ENCODE measurements at places on chromosomes 7 and 10. TPM values are rescaled to one million over a fixed set of nuclear protein-coding genes. Genes with fewer than 3 reads are reported as not detected.

DNA sequence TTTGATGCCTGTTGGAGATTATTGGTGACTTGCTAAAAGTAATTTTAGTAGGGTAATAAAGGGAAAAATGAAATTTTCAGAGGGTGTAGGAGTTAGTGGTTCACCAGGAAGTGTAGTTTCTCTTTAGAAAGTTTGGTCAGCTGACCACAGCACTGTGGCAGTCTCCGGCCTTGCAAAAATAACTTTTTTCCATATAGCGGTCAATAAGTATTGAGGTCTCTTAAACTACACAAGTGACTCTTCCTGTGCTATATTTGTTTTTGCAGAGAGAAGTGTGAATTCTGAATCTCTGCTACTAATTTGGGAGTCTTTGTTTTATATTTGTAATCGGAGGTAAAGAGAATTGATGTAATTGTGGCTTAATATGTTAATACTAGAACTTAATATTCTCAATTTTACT lies 24.3 kb downstream of the PTPN12 start:
- no peaks in the 10 kb centered on the region for H3K27me3 ChIP-seq
- DNase-seq: no peak
- H3K27ac ChIP-seq: no peak overlapping the region
- peaks cover 15% of the 10 kb centered on the region for H3K36me3 ChIP-seq

DNA sequence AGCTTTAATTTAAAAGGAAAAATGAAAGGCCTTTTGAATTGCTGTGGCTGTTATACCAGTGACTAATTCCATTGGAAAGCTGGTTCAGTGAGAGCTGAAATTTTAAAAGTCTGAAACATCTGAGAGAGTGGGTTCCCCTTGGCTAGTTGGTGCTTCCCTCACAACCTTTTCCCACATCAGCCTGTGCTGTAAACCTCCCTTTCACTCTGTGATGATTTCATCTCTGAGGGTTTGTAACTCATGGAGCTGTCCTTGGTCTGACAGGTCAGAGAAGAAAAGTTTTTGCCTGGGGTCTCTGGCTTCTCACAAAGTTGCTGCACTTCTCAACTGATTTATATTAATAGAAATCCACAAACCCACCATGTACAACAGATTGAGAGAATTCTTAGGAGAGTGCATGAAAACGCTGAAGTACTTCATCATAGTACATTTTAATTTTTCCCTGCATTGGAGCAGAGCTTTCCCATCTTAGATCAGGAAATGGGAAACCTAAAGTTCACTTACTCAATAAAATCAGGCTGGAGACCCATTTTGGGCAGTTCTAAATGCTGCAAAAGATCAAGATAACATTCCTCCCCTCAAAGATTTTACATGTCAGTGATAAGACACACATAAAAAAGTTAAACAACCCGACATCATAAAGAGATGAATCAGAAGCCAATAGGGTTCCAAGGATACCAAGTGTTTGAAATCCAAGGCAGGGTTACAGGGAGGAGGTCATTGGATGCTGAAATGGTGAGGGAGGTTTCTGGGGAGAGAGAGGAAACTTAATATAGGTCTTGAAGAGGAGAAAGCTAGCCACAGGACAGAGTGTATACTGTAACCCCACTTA lies 157.0 kb upstream of the MKLN1 start:
- no peaks in the 10 kb centered on the region for H3K4me1 ChIP-seq
- H3K4me3 ChIP-seq: no peak overlapping the region
- H3K36me3 ChIP-seq: no peaks in the 10 kb centered on the region

DNA sequence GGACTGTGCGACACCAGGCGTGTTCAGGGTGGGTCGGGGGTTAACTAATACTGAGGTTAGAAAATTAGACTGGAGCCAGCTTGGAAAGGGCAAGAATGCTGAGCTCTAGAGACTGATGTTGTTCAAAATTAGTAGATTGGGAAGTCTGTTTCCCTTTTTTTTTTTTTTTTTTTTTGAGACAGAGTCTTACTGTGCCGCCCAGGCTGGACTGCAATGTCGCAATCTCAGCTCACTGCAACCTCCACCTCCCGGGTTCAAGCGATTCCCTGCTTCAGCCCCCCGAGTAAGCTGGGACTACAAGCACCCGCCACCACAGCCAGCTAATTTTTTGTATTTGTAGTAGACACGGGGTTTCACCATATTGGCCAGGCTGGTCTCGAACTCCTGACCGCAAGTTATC lies 2.7 kb upstream of the CPVL start:
- H3K27ac ChIP-seq: no peak overlapping the region
- H3K4me3 ChIP-seq: no peak overlapping the region
- H3K36me3 ChIP-seq: peaks cover 16% of the 10 kb centered on the region
- no peaks in the 10 kb centered on the region for H3K27me3 ChIP-seq
- DNase-seq: no peak

DNA sequence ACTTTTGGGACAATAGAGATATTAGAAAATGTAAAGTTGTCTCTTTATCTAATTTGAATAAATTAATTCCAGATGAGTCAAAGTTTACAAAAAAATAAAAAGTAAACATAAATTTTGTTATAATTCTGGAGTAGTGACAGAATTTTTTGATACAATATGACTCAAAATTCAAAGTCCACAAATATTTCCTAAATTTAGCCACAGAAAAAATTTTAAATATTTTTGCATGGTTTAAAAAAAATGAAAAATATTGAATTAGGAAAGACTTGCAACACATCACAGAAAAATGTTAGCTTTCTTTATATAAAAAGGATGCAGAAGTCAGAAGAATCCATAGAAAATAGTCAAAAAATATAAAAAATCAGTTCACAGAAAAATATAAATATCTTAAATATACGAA lies 117.7 kb downstream of the ARHGAP21 start:
- no peaks in the 10 kb centered on the region for H3K27me3 ChIP-seq
- H3K4me1 ChIP-seq: peaks cover 16% of the 10 kb centered on the region
- H3K36me3 ChIP-seq: peaks cover 6% of the 10 kb centered on the region
- no peak overlapping the region for H3K27ac ChIP-seq

- H3K27me3 ChIP-seq: peaks cover 12% of the 10 kb centered on the region
- no peaks in the 10 kb centered on the region for H3K36me3 ChIP-seq
- no peak for DNase-seq
Observed at GRCh38 chr10:132263866-132264265, 43.9 kb downstream of the STK32C start.

DNA sequence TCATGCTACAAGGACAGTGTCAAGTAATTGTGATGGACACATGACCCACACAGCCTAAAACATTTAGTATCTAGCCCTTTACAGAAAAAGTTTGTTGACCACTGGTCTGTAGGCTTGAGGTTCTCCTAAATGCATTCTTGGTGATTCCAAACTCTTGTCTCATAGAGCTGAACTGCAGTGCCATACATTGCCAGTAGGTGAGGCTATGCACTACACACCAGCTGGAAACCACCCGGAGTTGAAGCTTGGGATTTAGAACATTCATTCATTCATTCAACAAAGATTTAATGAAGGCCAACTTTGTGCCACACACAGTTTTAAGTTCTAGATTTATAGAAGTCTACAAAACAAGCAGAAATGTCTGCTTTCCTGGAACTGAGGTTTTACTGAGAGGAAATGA lies 77.3 kb upstream of the TCF7L2 start:
- H3K36me3 ChIP-seq: no peaks in the 10 kb centered on the region
- H3K4me3 ChIP-seq: no peak overlapping the region
- H3K27ac ChIP-seq: no peak overlapping the region
- H3K27me3 ChIP-seq: no peaks in the 10 kb centered on the region

GRCh38 chr7:98719396-98719795 lies 102.3 kb downstream of the NPTX2 start:
- no peaks in the 10 kb centered on the region for H3K36me3 ChIP-seq
- no peak overlapping the region for H3K27ac ChIP-seq
- no peak overlapping the region for H3K4me3 ChIP-seq
- H3K4me1 ChIP-seq: no peaks in the 10 kb centered on the region

DNA sequence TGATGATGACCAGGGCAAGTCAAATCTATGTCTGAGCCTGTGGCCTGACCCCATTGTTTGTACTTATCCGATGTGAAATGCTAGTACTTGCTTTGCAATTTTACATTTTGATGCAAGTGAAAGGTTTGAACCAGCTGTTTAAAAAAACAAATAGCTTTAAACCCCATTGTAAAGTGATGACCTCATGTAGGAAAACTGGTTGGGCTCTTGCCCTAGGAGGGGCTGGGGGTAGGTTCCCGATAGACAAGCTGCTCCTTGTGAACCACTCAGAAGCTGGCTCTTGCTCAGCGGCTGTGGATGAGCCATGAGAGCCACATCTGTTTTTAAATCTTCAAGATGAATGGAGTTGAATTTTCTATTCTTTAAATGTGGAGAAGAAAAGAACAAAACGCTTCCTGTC lies 185.3 kb downstream of the WDR11 start:
- DNase-seq: no peak
- no peaks in the 10 kb centered on the region for H3K27me3 ChIP-seq
- no peaks in the 10 kb centered on the region for H3K36me3 ChIP-seq
- H3K4me1 ChIP-seq: no peaks in the 10 kb centered on the region
- no peak overlapping the region for H3K27ac ChIP-seq

DNA sequence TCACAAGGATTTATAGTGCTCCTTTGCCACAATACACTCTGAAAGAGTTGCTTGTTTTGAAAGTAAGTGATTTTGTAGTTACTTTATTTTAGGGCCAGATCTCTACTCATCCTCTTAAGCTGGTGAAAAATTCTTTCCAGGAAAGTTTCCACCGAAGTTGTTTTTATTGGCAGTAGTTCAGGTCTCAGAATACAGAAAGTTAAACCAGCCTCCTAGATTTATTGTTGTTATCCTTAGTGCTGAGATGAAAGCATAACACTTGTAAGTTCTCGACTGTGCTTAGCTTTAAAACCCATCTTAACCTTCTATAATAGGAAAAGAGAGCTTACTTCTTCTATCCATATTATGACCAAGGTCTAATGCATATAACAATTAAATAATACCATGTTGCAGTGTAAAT lies 5.5 kb downstream of the AP3M1 start:
- no peaks in the 10 kb centered on the region for H3K27me3 ChIP-seq
- H3K4me3 ChIP-seq: no peak overlapping the region
- peaks cover 9% of the 10 kb centered on the region for H3K36me3 ChIP-seq
- DNase-seq: no peak
- no peak overlapping the region for H3K27ac ChIP-seq
- peaks cover 18% of the 10 kb centered on the region for H3K4me1 ChIP-seq

DNA sequence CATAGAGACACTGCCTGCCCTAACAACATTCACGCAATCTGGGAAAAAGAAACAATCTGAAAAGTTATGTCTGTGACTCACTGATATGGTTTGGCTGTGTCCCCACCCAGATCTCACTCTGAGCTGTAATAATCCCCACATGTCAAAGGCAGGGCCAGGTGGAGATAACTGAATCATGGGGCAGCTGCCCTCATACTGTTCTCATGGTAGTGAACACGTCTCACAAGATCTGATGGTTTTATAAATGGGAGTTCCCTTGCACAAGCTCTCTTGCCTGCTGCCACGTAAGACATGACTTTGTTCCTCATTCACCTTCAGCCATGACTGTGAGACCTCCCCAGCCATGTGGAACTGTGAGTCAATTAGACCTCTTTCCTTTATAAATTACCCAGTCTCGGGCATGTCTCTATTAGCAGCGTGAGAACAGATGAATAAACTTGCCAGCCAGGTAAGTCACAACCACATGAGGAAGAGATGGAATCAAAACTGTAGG lies 341.5 kb upstream of the AOAH start:
- H3K4me3 ChIP-seq: no peak overlapping the region
- peaks cover 10% of the 10 kb centered on the region for H3K4me1 ChIP-seq
- no peaks in the 10 kb centered on the region for H3K36me3 ChIP-seq
- no peak overlapping the region for H3K27ac ChIP-seq
- no peak for DNase-seq

DNA sequence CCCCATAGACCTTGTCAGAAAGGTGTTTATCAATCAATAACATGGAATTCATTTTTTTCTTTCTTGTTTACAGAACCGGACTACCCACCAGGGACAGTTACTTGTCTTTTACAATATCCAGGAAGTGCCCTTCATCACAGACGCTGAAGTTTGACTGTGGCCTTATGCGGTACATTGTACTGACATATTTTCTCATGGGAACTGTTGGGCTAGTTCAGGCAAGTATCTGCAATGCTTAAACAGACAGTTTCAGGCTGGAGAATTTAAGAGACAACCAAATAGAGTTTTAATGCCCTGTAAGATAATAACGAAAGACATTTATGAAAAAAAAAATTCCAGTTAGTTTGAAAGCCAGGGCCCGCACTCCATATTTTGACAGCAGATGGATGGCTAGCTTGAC lies 246.4 kb downstream of the GATA3 start:
- no peak overlapping the region for H3K27ac ChIP-seq
- H3K36me3 ChIP-seq: no peaks in the 10 kb centered on the region
- peaks cover 29% of the 10 kb centered on the region for H3K27me3 ChIP-seq
- no peak for DNase-seq

The AS3MT gene
- total RNA-seq: 0.35 TPM

The GJD4 gene
- not detected for total RNA-seq

The PLXDC2 gene
- total RNA-seq: not detected
